Activated CD8-positive, alpha-beta memory T cell treated with anti-CD3 and anti-CD28 coated beads, Interleukin-2, amount 50 U/mL, for 48 hours (primary cell): ENCODE measurements at places on chromosomes 4 and X.

DNA sequence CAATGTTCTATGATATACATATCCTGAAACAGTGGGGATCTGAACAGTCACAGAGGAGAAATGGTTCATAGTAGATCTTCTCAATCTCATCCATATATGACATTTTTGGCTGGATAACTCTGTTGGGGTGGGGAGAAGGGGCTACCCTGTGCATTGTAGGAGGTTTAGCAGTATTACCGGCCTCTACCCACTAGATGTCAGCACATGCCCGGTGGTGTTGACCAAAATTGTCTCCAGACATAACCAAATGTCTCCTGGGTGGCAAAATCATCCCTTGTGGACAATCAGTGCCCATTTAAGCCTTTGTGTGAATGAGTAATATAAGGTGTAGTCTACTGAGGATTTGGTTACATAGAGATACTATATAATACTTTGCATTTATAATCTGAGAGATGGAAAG, 89.9 kb downstream of the PLS3 start:
- DNase-seq, result peak; percentile 34

- no peak for DNase-seq
Observed at GRCh38 chr4:152278172-152278504, 257.8 kb downstream of the FBXW7 start.

DNA sequence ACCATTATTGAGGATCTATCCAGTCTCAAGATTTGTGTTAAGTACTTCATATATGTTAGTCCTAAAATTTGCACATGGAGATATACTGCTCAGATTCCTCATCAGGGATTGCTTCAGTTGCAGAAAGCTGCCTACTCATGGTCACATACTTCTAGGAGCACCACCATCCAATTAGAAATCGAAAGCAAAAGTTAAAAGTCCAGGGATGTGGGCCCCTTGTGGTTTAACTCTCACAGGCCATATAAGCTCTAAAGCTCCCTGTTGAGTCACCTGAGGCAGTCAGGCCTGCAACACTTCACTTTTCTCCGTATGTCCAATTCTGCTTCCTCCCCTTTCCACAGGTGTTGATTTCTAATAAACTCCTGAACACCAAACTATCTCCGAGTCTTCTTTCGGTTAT, 84.2 kb downstream of the CNOT6L start:
- DNase-seq, result no peak

GRCh38 chr4:155552180-155552579, 114.5 kb upstream of the GUCY1A1 start:
- DNase-seq, result no peak

DNA sequence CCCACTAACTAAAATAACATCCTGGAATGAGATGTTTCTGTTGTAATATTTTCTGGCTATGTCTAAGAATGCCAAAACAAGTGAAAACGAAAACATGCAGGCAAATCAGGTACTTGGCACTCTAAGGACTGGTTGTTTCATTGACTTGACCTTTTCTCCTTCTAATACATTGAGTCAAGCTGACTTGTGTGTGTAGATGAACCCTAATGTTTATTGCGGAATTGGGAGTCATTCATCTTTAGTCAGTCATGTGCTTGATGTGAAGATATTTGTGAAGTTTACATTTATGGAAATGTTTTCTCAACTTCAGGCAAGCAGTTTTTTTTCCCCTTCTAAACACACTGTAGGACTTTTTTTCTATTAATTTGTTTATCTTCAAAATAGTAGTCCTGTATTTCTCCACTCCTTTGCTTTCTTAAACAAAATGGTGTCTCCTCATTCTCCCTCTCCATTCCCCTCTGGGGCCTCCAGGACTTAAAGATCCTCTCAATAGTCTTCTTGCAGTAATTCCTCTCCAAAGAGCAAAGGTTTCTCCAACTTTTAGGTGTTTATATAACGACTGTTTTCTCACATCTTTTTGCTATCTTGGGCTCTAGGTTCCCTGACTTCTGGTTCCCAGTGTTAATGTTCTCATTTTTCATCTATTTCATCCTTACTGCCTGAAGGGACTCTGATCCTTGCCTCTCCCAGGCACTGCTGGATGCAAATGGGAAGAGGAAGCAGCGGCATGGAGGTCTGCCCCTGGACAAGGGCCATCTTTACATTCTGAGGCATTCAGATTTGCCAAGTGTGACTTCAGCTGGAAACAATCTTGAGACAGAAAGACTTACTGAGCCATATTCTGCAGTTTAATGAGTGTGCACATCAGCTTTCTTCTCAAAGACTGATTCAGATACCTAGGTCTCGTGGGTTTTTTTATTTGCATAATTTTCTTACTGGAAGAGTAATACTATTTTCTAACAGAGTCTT, 166.4 kb downstream of the ARHGAP6 start:
- DNase-seq, result no peak

- no peak for DNase-seq
Observed at GRCh38 chr4:26792639-26793038, 68.0 kb upstream of the STIM2 start.

DNA sequence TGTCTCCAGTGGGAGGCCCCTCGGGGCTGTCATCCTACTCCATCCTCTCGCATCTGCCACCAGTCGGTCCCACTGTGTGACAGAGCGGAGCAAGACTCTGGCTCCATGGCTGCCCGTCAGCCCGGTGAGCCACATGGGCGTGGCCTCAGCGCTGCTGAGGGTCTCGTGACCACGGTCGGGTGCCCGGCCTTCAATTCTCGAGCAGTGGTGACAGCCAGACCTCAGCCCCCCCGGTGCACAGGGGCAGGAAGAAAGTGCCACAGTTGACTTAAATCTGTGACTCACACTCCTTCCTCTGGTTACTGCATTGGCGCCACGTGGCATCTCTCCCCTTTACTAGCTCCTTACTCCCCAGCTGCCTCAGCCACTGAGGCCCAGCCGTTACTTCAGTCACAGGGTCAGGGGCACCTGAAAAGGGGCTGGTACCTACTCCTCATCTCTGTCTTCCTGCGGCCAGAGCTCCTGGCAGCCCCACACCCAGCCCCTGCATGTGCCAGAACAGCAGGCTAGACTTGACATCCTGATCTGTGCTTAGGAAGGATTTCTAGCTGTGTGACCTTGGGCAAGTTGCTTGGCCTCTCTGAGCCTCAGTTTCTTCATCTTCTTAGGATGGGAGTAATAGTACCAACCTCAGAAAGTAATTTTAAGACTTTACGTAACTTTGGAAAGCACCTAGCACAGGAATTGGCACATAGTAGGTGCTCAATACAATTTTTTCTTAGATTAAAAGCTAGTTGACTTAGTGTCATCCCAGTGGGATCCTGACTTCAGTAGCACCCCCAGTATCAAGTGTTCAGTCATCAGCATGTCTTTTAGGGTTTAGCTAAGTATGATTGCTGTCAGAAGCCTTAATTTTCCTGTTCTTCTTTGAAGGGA, 66.1 kb downstream of the TNIP2 start:
- peak; percentile 68 for DNase-seq

- no peak for DNase-seq
Observed at GRCh38 chr4:22901631-22902030, 208.9 kb downstream of the GBA3 start.

DNA sequence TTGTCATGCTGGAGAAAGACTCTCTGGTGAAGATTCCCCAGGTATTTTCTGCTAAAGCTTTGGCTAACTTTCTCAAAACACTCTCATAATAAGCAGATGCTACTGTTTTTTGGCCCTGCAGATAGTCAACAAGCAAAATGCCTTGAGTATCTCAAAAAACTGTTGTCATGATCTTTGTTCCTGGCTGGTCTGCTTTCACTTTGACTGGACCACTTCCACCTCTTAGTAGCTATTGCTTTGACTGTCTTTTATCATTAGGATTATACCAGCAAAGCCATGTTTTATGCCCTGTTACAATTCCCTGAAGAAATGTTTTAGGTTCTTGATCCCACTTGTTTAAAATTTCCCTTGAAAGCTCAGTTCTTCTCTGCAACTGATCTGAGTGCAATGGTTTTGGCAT, 231.5 kb downstream of the SLC7A11 start:
- no peak for DNase-seq

GRCh38 chrX:132171881-132172280, 44.1 kb upstream of the FRMD7 start:
- DNase-seq, result no peak

- no peak for DNase-seq
Observed at GRCh38 chrX:39848900-39849299, 248.9 kb downstream of the BCOR start.

DNA sequence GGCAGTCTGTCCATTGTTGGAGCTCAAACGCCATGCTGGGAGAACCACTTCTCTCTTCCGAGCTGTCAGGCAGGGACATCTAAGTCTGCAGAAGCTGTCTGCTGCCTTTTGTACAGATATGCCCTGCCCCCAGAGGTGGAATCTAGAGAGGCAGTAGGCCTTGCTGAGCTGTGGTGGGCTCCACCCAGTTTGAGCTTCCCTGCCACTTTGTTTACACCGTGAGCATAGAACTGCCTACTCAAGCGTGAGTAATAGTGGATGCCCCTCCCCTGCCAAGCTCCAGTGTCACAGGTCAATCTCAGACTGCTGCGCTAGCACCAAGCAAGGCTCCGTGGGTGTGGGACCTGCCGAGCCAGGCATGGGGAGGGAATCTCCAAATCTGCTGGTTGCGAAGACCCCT, 145.7 kb downstream of the VSIG4 start:
- no peak for DNase-seq

DNA sequence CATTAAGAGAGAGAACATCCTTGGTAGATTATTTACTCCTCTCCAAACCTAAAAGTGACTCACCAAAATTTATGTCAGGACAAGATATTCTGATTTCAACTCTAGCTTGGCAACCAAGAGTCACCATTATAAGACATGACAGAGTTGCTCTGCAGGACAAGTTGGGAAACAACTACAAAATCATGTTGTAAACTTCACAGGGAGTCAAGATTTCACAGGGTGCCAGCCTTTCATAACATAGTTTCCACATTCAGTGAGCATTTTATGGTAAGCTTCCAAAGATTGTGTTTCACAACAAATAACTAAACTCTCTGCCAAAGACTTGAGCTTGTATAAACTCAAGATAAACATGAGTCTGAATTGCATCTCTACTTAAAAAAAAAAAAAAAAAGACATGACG, 121.0 kb upstream of the DIAPH2 start:
- no peak for DNase-seq

GRCh38 chr4:43296946-43297528, 404.5 kb downstream of the GRXCR1 start:
- no peak for DNase-seq

GRCh38 chr4:56651056-56651350, 30.1 kb downstream of the HOPX start:
- no peak for DNase-seq

DNA sequence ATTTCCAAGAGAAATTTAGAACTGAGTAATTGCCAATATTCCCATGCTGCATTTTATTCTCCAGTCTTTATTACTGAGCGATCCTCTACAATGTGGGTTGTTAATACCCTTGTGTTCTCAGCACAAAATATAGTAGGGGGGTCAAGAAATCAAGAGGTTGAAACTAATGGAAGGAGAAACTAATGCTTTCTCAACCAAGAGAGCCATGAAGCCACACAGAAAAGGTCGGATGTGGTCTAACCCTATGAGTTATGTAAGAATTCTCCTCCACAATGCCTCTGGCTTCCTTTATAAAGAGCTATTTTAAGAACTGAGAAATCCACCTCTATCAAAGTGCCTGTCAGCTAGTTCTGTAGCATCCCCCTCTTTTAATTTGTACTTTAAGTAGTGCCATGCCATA, 268.5 kb downstream of the CHIC1 start:
- no peak for DNase-seq

GRCh38 chrX:15909605-15910004, 55.0 kb upstream of the AP1S2 start:
- DNase-seq, result no peak

- DNase-seq, result no peak
Observed at GRCh38 chr4:32485956-32486355, 1765.8 kb downstream of the PCDH7 start.

DNA sequence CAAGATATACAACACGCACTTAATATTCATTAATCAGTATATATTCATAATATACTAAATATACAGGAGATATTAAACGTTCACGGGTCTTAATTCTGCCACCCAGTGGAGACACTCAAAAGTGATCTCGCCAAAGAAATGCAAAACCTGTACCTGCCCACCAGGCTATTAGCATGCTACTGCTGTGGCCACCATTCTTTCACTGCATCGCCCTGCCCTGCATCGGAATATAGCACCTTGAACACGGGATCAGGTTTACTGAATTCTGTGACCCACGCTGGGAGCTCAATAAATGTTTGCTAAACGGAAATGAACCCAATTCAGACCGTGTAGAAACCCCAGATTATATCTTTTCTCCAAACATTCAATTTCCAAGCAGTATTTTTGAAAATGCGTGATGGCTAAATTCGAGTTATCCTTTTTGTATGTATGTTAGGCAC, 840 bp upstream of the CLCN3 start:
- DNase-seq, result peak; percentile 66

- no peak for DNase-seq
Observed at GRCh38 chr4:123412700-123413512, 16.3 kb downstream of the SPRY1 start.

DNA sequence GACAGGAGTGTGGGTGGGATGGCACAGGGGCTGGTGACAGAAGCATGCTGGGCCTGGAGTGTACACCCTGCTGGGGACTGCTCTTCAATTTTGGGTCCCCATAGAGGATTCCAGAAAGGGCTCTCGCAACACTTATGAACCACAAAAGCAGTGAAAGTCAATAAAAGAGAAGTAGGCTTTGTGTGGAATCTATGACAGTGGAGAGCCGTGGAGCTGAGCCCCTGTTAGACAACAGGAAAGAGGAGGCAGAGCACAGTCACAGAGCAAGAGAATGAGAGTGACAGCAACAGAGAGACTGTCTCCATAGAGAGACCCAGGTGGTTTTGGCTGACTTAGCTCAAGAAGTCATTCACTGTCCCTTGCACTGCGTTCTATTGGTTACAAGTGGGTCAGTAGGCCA, 135.1 kb upstream of the ATP6AP2 start:
- no peak for DNase-seq

- no peak for DNase-seq
Observed at GRCh38 chr4:25844961-25845712, 17.7 kb downstream of the SEL1L3 start.

DNA sequence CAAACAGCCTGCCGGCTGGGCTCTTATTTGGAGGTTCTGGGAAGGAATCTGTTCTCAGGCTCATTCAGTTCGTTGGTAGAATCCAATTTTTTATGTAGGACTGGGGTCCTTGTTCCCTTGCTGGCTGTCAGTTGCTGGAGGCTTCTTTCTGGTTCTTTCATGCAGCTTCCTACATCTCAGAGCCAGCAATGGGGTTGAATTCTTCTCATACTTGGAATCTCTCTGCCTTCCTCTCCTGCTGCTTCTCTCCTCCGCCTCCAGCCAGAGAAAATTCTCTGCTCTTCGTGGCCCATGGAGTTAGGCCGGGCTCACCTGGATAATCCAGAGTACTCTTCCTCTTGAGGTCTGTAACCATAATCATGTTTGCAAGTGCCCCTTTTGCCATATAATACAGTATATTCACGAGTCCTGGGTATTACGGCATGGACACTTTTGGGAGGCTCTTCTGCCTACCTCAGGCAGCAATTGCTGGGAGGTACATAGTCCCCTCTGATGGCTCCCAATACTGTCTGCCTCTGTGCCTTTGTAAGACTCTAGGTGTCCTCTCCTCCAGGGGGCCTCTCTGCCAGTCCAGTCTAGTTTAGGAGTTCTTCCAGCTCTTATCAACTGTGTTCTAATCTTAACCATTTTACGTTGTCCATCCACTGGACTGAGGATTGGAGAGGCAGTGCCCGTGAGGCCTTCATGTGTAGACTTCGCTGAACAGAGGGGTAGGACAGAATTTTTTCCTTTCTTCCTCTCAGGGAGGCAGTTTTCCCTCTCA, 2.2 kb downstream of the TRMT44 start:
- no peak for DNase-seq
